ENCODE measurements at places on chromosomes 1 and 21.

DNA sequence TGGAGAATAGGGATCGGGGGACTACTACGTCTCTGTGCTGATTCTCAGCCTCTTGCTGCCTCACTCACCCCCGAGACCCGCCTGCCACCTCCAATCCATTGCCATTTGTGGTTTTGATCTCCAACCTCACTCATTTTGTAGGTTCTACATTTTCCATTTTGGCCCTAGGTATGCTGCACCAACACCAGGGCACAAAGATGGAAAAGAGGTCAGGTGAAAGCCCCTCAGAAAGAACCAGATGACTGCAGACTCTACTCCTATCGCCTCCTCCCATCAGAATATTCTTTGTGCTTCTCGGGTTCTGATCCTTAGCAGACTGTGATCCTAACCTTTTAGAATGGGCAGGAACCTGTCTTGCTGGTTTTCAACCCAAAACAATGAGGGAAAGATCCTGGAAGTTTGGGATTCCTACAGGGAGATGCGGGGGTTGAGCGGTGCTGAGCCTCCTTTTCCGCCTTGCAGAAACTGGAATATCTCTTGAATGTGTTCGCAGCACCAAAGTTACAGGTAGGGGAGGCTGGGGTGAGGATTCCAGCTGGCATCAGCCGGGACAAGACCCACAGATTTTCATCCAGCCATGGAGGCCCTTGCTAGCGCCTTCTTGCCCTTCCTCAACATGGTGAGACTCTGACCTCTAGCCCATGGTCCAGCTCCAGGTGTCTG, 53.1 kb downstream of the RHBG start:
- no peak for DNase-seq

DNA sequence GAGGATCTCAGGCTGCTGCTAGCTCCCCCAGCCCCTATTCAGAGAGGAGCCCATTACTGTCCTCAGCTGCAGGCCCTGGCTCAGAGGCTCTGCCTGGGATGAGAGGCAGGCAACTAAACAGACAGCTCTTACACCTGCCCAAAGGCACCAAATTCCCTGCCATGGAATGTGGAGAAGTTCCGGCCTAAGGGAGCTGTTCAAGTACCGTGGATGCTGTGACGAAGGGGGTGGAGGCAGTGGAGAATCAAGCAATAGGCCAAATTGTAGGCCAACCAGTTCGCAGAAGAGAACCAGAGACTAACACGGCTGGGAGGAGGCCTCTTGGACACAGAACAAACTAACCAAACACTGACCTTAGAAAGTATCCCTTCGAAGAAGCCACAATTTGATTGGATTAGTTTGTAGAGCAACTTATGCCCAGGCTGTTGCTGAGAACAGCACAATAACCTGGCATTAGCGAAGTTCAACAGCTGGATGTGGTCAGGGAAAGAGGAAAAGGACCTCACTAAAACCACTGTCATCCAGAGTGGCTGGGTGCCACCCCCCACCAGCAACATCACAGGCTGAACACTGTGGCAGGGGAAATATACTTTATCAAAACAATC, 3.6 kb downstream of the C1orf174 start:
- DNase-seq, result no peak

GRCh38 chr21:41289431-41289830, 27.2 kb upstream of the FAM3B start:
- no peak for DNase-seq

- DNase-seq, result no peak
These were observed 588.4 kb downstream of the PTPRU start for GRCh38 chr1:29824511-29825273.

DNA sequence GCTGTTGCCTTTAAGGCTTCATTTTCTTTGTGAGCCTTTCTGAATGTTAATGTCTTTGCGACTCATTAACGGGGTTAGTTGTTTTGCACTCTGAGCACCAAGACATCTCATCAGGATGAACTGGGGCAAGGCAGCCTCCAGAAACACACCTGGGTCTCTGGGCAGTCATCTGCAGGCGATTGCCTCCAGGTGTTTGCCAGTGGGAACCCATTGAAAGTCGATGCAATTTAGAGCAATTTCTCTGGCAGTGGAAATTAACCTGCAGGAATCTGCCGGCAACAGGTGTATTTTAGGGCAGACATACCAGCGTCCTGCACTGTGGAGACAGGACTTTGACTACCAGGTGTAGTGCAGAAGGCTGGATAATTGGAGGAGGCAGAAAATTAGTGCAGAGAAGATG, 661.0 kb upstream of the PTBP2 start:
- no peak for DNase-seq

All from BJ (cell line).